ENCODE measurements at places on chromosomes 3 and 15.

- DNase-seq: no peak
Observed at GRCh38 chr3:98972155-98972554, 70.7 kb upstream of the DCBLD2 start.

DNA sequence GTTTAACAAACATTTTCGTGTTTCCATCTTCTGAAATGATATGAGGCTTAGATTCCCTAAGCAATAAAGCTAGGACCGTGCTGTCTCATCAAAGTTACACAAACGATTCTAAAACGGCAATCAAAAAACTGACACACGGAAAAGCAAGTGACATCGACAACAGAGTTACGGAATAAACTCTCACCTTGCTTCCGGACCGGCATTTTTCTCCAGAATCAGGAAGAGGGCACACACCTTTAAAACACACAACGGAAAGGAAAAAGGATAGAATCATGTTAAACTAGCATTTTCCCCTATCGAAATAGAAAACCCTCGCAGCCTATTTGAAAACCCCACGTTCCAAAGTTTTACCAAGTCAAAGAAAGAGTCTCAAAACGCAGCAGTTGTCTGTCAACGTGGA, 1.4 kb downstream of the DLG1 start:
- DNase-seq: peak; percentile 2

DNA sequence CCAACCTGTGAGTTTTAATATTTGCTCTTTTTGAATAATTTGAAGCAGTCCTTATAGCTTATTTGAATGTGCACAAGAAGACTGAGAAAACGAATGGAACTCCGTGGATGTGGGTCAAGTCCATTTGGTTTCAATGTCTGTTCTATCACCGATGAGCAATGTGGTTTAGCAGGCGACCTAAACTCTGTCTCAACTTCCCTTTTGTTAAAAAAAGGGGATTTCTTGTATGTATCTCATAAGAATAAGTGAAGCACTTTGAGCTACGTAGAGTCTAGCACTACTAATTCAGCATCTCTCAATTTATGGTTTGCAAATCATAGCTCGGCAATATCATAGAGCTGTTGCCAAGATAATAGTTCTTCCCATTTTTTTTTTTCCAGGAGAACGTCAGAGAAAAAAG, 4.6 kb upstream of the SKIL start:
- no peak for DNase-seq

GRCh38 chr3:112967828-112968227, 7.1 kb downstream of the CD200R1 start:
- no peak for DNase-seq

GRCh38 chr3:146781059-146781458, 175.9 kb upstream of the PLSCR5 start:
- DNase-seq: no peak

DNA sequence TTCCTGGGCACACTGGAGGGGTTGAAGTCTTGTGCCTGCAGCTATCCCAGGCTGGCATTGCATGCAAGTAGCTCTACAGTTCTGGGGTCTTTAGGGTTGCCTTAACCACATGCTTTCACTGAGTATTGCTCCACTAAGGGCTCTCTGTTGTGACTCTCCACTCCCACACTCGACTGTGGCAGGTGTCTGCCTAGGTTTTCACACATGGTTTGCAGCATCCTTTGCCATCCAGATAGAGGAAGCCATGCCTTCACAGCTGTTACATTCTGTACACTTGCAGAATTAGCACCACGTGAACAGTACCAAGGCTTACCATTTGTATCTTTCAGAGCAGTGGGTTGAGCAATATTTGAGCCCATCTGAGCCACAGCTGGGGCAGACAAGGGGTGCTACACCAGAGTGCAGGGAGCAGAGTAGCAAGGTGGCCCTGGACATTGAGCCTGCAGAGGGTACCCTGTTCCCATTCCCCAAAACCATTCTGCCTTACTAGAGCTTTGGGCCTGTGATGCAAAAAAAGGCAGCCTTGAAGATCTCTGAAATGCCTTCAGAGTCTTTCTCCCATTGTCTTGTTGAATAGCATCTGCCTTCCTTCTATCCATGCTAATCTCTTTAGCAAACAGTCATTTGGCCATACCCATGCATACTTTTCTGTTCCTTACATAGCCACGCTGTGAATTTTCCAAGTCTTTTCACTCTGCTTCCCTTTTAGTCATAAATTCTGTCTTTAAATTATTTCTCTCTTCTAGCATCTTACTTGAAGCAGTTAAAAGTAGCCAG, 95.2 kb upstream of the PLCL2 start:
- no peak for DNase-seq

GRCh38 chr3:79040701-79041100, 727.1 kb downstream of the ROBO1 start:
- no peak for DNase-seq

GRCh38 chr3:12643010-12643380, 20.9 kb downstream of the RAF1 start:
- no peak for DNase-seq

- no peak for DNase-seq
Observed at GRCh38 chr3:123283074-123283473, 81.3 kb downstream of the SEC22A start.

GRCh38 chr3:49183873-49184272, 12.5 kb downstream of the KLHDC8B start:
- no peak for DNase-seq

- no peak for DNase-seq
Observed at GRCh38 chr3:100613721-100614390, 4.5 kb downstream of the ADGRG7 start.

- no peak for DNase-seq
Observed at GRCh38 chr3:9886328-9886727, 4.1 kb upstream of the JAGN1 start.

DNA sequence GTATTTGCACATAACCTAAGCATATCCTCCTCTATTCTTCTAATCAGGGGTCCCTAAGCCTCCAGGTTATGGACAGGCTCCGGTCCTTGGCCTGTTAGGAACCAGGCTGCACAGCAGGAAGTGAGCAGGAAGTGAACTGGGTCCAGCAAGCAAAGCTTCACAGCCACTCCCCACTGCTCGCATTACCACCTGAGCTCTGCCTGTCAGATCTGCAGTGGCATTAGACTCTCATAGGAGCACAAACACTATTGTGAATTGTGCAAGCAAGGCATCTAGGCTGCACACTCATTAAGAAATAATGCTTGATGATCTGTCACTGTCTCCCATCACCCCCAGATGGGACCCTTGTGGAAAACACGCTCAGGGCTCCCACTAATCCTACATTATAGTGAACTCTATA, 9.8 kb downstream of the MSL2 start:
- no peak for DNase-seq

DNA sequence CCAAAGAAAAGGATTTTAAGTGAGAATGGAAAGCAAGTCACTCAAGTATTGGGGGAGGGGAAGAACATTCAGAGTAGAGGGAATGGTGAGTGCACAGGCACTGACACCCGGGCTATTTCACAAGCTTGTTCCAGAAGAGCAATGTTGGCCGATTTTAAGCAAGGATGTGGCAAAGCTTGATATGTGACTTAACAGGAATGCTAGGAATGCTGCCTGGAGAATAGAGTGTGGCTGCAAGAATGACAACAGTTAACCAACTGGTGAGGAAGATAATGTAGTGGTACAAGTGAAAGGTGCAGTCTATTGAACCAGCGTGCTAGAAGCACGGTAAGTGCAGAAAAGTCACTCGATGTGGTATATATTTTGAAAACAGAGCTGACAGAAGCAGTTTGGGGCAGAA, 6.2 kb upstream of the CCDC80 start:
- no peak for DNase-seq

GRCh38 chr15:70633991-70634390, 129.4 kb downstream of the UACA start:
- no peak for DNase-seq

GRCh38 chr3:177820683-177821316, 623.5 kb upstream of the TBL1XR1 start:
- no peak for DNase-seq

GRCh38 chr15:89198196-89198595, 23.2 kb downstream of the RLBP1 start:
- DNase-seq: no peak

DNA sequence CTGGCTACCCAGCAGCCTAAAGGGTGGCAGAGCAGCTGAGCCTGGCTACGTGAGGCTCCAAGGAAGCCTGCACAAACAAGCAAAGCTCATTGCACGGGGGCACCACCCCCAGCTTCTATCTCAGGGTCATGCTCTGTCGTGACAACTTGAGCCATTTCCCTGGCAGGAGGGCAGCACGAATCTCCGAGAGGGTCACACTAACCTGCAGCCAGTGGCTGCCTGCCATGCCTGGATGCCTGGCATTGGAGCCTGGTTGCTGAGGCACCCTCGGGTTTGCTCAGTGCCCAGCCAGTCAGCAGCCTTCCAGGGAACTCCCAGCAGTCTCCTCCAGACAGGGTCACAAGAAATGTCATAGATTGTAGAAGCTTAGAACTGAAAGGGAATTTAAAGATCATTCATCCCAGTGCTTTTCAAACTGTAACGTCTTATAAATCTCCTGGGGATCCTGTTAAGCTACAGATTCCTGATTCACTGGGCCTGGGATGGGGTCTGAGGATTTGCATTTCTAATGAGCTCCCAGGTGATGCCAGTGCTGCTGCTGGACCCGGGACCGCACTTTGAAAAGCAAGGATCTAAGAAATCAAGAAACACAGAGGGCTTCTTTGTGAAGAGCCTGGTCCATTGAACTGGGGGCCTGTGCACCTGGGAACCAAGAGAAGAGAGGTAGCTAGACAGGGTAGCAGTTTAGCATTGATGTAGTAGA, 48.4 kb downstream of the TMEM266 start:
- DNase-seq: no peak

GRCh38 chr3:39419742-39420315, 13.3 kb downstream of the RPSA start:
- no peak for DNase-seq

- DNase-seq: no peak
Observed at GRCh38 chr15:77853910-77854309, 221.2 kb upstream of the LINGO1 start.

- no peak for DNase-seq
Observed at GRCh38 chr3:43366481-43366880, 80.1 kb downstream of the SNRK start.

DNA sequence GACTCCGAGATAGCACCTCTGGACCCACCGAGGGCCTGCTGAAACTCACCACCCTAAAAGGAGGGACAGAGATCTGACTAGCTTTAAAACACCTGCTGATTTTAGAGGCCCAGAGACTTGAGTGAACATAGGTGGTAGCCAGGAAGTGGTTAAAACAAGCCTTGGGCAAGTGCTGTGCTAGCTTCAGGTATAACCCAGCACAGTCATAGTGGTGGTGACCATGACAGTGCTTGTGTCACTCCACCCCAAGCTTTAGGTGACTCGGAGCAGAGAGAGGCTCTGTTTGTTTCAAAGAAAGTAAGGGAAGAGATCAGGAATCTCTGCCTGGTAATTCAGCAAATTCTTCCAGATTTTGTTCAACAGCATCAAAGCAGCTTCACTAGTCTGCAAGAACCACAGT, 641.1 kb upstream of the BCHE start:
- DNase-seq: no peak

DNA sequence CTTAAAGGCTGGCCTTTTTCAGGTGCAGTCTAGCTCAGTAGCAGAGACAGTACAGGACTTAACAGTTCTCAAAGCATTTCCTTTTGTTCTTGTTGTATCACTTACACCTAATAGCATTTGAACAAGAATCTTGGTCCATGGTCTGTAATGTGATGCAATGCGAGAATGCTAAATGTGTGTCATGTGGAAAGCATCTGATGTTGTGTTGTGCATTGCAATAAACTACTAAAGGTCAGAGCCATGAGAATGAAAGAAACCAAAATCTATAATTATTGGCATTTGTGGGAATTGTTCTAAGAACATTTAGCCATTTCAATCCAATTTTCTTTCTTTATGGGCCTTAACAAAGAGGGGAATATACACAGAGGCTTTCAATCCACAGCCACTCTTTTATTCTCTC, 324.5 kb upstream of the ROBO2 start:
- no peak for DNase-seq

Data from activated CD4-positive, alpha-beta T cell treated with anti-CD3 and anti-CD28 coated beads for 4 hours (primary cell).